ENCODE measurements at places on chromosomes 7 and 10.

DNA sequence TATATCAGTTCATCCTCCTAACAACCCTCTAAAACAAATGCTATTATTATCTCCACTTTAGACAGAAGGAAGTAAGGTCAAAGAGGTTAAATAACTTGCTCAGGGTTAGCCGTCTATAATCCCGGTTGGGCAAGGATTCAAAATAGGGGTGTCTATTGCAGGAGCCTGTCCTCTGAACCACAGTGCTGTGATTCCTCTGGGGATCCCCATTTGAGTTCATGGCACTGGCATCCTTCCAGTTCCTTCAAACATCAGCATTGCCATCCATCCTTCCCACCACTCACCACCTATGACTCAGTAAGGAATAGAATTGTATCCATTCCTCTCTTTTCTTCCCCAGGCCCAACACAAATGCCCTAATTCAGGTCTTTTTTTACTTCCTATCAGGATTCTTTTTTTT, 25.6 kb downstream of the HPS6 start:
- no peak for DNase-seq

- no peak for DNase-seq
Observed at GRCh38 chr10:43211030-43211429, 55.8 kb downstream of the RASGEF1A start.

GRCh38 chr10:93064874-93065660, 4.5 kb downstream of the CYP26C1 start:
- no peak for DNase-seq

DNA sequence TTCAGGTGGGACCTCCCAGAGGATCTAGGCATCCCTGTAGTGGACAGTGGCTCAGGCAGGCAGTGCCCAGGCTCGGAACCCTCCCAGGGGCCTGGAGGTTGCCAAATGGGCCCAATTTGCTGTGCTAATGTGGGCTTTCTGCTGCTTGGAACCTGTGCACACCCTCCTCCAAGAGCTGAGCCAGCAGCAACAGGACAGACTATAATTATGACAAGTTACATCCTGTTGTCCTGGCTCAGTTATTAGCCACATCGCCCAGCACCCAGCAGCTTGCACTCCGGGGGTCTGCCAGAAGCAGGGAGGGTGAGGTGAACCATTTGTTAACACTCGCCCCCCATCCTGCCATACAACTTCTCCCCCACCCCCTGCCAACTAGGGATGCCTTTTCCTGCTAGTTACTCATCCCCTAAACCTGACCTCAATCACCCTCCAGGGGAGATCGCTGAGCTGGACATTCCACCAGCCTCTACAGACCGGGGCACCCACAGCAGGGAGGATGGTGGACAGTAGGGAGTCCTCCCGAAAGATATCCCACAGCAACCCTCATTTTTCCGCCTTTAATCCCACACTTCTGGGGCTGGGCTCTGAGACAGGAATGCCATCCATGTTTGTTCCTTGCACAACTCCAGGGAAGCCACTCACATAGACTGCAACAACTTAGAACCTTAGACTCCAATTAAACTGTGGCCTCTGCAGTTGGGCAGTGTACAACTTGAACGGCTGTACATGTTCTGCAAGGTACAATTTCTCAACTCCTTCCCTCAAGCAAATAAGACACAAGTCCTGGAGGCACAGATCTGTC, 7.9 kb upstream of the MYL10 start:
- no peak for DNase-seq

GRCh38 chr7:35781200-35781701, 19.6 kb upstream of the SEPTIN7 start:
- no peak for DNase-seq

GRCh38 chr10:9786101-9786500, 1231.6 kb upstream of the CELF2 start:
- no peak for DNase-seq

- no peak for DNase-seq
Observed at GRCh38 chr10:116715341-116715740, 27.0 kb downstream of the HSPA12A start.

DNA sequence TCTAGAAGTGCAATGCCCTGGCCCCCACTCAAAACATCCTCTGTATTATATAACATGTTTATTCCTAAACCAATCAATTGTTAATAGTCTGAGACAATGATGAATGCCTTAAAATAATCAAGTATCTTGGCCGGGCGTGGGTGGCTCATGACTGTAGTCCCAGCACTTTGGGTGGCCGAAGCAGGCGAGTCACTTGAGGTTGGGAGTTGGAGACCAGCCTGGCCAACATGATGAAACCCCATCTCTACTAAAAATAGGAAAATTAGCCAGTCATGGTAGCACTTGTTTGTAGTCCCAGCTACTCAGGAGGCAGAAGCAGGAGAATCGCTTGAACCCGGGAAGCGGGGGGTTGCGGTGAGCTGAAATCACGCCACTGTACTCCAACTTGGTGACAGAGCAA, 29.4 kb upstream of the CACNA2D1 start:
- DNase-seq: no peak

Measured in CD4-positive, alpha-beta T cell treated with Interleukin-4 for 4 hours (primary cell).